DMS79 (cell line): ENCODE measurements at places on chromosomes 4 and X.

DNA sequence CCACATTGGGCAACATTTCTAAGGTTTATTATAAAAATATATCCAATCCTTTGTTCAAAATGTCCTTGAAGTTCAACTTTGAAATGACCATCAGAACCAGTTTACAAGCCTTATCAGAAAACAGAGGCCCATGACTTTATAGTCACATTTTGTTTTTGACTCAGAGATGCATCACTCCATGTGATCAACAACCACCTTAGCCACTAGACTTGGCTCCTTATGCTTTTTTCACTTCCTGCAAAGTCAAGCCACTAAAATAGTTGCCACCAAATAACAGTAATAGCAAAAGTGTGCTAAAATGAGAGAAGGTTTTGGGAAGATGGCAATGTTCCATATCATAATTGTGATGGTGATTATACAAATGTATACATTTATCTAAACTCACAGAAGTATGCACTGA, 181.7 kb downstream of the MAML3 start:
- DNase-seq = no peak

DNA sequence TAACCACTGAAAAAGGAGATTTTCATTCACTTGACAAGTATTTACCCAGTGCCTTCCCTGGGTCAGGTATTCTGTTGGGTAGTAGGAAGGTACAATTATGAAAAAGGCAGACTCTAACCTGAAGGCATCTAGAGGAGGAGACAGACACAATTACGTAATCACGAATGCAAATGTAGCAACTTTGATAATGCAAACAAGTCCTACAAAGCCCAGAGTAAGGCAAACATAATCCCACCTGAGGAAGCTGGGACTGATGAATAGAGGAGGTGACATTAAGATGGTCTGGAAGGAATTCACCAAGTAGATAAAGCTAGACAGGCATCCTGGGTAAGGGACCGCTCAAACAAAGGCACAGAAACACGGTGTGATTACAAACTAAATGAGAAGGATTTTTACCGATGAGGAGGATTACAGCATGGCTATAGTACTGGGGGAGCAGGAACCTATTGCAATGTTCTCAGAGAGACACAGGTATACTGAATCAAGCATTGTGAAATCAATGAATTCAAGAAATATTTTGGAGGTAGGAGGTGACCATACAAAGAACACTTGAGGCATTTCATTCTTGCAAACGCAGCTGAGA, 37.1 kb downstream of the TMEM150C start:
- no peak for DNase-seq

- DNase-seq = no peak
These were observed 14.7 kb downstream of the TRMT2B start for GRCh38 chrX:101037231-101037630.

GRCh38 chr4:186699298-186699697, 24.4 kb downstream of the FAT1 start:
- no peak for DNase-seq

DNA sequence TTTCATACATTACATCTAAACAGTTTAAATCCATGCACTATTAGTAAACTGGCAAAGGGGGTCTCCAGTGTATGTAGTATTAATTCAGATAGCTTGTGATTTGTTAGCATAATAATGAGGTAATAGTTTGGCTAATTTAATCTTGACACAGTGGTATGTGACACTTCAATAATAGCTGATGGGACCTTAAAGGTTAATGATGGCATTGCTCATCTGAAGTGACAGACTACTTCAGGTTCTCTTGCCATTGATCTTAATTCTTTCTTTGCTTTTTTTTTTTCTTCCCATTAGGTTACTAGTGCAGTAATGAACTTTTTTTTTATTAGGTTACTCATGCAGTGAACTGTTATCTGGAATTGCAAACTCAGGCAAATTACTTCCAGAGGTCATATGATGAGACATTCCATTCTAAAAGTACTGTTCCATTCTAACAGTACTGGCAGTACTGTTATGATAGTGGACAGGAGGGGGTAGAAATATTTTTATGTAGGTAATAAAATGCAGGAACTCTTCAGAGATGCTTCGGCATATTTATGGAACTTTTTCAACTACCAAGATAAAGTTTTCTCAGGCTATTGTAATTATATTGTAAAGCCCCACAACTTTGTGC, 911.3 kb upstream of the LCORL start:
- no peak for DNase-seq

DNA sequence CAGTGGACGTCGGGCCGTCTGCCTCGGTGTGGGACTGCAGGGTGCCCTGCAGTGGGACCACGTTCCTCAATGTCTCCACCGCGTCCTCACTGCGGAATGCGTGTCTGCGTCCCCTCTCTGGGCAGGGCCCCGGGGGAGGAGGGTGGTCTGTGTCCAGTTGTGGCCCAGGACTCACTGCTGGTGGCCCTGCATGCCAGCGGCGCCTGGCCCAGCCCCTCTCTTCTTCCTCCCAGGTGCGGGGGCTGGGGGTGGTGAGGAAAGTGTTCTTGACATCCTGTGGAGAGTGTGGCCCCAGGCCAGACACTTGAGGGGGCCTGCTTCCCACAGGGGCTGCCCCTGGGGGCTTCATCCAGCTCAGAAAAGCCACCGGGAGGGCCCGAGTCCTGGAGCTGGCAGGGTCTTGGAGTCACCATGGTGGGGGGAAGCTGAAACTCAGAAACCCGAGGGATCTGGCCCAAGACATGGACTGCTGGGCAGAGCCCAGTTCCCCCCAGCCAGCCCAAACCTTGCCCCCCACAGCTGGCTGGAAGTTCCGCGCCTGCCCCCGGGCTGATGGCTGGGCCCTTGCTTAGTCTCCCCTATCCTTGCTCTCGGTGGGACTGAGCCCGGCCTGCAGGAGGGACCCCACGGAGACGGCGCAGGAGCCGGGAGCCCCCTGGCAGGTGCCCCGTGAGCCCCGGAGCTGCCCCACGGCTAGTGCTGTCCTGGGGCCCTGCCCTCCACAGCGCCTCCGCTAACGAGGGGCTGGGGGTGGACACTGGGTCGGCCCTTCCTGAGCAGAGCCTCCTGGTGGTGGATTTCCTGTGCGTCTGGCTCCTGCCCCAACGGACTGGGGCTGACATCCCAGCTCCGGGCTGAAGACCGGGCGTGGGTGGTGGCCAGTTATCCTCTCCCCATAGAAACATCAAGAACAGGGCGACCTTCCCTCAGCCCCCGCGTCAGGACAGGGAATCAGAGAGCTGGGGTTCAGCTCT, 2.9 kb downstream of the DOK7 start:
- DNase-seq = no peak

- no peak for DNase-seq
These were observed 2.5 kb downstream of the ATP11C start for GRCh38 chrX:139930401-139930800.

DNA sequence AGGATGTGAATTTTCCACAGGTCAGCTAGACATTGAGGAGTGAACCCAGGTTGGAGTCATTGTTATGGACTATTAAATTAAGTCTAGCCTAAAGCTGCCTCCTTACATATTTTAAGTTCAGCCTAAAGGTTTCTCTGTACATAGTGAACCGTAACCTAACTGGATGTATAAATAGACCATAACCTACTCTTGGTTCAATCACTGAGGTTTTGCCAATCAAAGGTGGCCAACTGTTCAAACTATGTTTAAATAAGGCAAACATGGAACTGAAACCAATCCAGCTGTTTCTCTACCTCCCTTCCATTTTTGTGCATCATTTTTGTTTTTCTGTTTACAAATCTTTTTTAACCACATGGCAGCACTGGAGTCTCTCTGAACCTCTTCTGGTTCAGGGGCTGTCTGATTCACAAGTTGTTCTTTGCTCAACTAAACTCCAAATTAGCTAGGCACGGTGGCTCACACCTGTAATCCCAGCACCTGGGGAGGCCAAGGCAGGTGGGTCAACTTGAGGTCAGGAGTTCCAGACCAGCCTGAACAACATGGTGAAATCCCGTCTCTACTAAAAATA, 43.9 kb upstream of the SFRP2 start:
- DNase-seq = no peak

DNA sequence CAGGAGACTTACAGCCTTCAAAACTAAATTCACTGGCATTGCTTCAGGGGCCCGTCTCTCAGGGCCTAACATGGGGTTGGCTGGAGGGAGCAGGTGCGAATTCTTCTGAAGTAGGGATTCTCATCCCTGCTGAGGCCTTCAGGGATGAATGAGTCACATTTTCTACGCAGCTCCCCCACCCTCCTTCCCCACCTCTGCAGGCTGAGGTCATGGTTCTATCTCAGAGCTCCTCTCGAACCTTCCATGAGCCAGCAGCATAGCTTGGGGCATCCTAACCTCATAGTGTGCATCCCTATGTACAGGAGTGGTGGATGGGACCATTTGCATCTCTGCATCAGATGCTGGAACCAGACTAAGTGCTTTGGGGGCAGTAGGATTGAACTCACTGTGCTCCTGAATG, 309.2 kb downstream of the EVC2 start:
- no peak for DNase-seq

GRCh38 chr4:41814565-41814964, 66.0 kb upstream of the PHOX2B start:
- no peak for DNase-seq

GRCh38 chr4:142752202-142752786, 93.8 kb downstream of the INPP4B start:
- DNase-seq = no peak

- no peak for DNase-seq
These were observed 55.8 kb downstream of the ADAMTS3 start for GRCh38 chr4:72513227-72513626.

- DNase-seq = no peak
These were observed 64.5 kb downstream of the TEC start for GRCh38 chr4:48205107-48205506.

DNA sequence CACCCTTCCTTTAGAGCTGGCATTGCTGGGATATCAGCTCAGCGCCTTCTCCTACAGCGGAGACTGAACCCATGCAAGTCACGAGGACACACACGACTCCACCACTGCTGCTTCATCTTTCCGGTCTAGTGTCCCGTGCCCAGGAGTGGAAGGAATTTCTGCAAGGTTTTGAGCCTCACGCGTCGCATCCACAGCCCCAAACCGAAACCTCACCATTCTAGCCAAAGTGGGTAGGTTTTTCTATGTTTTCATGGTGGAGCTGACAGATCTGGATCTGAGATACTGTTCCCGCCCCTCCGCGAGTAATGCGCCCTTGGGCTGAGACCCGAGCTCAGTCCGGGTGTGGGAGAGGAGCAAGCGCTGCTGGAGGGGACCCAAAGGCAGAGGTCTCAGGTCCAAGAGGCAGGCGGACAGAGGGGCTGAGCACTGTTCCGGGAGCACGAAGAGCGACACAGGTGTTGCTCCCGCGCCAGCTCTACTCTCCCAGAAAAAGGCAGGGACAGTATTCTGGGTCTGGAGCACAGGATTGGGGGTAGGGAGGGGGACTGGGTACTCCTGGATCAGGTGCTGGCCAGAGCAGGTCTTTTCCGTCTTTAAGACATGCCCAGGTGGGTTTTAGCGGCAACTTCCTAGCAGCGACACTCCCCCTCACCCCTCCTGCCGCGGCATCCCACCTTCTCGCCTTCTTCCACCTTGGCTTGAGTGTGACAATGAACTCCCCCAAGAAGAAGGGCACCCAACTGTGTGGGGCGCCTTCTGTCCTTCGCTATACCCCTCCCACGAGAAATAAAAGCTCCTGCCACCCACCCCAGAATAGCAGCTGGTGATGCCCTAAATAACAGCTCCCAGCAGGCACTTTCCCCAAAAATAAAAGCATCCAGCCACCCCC, 1.8 kb downstream of the EPHA5 start:
- no peak for DNase-seq

DNA sequence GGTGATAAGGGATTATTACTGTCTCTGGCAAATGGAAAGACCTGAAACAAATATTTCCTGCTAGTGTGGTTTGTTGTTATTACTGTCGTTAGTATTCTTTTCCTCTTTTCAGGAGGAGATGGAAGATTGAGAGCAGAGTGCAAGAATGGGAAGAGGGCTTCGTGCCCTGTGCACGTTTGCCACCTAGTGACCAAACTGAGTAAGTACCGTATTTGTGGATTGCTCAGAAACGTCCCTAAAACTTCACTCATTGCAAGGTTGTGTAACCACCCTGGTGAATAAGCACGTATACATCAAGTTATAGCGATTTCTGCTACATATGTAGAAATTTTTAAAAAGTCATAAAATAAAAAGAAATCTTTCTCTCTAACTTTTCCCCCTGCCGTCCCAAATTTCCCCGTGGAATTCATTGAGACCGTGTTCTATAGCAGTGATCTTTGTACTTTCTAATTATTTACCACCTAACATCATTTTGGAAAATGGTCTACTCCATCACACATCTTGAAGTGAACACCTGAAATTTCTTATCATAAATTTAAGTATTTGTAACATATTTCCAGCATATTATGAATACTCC, 24.3 kb downstream of the LINC00632 start:
- DNase-seq = no peak

DNA sequence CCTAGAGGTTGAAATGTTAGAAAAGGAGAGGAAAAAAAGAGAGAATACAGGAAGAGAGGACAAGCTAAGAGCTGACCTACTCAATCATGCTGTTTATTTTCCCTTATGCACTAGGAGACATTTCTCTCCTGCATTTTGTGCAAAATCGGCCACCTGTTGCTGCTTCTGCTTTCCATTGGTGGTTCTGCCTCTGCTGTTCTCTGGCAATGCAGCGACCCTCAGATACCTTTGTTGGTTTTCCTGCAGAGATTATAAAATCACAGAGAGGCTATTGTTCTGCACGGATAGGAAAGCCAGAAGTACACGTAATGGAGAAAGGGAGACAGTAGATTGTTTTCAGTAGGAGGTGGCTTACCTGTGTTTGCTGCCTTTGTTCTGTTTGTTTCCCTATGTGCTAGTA, 108.9 kb downstream of the UNC5C start:
- DNase-seq = no peak

GRCh38 chrX:65667157-65667502, 324 bp upstream of the MSN start:
- no peak for DNase-seq

DNA sequence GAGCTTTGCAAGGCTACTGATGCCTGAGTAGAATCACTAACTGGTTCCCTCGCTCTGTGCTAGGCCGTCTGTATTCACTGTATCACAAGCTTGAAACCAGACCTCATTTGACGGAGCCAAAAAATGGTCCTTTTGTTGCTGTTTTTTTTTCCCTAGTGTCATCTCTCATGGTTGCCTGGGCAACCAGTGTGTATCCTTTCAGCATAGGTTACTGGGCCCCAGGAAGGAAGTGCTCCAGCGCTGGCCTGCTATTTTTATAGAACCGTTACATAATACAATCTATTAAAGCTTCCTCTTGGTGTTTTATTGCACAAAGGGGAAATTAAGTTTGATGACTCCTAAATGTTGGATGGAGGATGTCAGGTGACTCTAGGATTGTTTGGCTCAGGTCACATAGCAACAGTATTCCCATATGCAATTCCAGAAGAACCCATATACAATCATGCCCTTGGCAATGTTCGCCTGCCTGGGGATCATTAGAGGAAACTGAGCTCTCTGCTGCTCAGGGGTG, 220.4 kb downstream of the SPRY1 start:
- no peak for DNase-seq

GRCh38 chrX:134603806-134604700, 54.2 kb downstream of the PLAC1 start:
- DNase-seq = no peak

DNA sequence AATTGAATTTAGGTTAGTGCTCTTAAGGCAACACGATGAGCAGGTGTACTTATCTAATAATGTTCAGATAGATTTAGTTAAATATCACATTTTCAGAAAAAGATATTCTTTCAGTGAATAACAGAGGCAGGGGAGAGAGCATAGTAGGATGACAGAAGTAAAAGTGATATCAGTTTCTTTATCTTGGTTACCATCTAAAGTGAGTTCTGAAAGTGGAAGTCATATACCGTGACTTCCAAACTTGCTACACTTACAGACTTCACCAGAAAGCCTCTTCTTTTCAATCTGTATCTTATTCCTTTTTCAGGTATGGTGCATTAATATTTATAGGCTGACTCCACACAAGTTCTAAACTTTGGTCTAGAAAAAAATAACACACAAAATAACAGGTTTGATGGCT, 124.9 kb downstream of the POU4F2 start:
- DNase-seq = no peak
